ENCODE measurements at places on chromosomes 6 and 20.

GRCh38 chr6:85113934-85114580 lies 335.8 kb upstream of the NT5E start:
- no peak for DNase-seq

DNA sequence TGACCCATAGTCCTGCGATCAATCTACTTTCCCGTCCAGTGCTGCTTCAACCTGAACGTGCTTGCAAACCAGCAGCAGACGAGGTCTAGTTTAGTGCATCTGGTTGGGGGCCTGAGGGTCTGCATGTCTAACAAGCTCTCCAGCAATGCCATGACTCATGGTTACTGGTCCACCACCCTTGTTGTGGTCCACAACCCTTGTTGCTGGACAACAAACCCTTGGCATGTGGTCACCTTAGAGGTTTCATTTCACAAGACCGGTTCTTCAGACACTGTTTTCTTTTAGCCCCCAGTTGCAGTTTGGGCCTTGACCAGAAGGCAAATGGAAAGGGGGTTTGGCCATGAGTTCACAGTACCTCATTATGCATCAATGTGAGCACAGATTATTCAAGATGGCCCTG lies 424.8 kb downstream of the QKI start:
- no peak for DNase-seq

DNA sequence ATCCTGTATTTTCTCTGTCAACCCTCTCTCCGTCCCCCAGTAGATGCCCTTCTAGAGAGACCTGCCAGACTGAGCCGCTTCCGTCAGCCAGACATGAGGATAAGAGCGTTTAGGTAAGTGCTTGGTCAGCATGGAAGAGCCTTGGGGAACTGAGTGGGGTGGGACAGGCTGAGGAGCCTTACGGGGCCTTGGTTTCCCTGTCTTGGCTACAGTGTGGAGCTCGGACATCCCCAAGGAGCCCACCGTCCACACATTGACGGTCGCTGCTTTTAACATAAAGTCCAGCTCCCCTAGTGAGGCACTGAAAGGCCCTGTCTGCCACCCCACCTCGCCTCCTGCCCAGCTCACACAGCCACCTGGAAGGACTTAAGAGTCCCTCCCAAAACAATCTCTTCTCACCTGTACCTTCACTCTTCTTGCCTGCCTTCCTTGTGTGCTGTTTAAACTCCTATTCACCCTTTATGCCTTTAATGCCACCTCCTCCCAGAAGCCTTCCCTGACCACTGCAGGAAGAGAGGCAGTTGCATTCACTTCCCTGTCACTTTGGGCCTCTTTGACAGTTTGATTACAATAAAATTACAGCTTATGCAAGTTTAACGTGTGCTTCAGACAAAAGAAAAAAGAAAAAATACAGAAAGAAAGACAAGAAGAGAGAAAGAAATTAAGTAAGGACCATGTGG lies 42.3 kb downstream of the PDYN start:
- peak; percentile 36 for DNase-seq

DNA sequence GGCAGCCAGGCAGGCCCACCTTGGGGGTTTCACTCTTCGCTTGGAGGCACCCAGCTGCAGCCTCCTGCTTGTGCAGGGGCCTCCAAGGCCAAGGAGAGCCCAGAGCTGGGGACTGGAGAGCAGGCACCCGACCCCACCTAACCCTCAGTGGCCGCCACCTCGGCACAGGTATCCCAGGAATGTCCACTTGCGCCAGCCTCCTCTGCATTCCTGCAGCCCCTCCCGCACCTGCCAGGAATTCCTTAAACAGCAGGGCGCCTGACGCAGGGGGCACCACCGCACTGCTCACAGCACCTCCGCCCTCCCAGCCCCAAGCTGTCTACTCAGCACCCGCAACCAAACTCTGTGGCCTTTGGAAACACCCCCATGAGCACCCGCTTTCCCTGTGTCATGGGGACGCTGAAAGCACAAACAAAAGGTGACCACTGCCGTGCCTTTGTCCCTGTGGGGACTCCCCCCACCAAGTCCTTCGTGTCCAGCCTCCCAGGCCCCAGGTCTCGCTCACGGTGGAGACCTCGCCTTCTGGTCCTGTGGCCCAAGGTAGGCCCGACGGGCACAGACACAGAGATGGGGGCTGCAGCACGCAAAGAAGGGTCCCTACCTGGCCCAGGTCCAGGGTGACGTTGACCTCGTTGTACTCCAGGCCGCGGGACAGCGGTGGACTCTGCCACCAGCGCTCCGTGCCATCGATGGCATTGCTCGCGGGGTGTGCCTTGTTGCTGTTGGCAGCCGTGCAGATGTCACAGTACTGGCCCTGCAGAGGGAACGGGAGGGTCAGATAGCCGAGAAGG lies 5.1 kb downstream of the LAMA5 start:
- no peak for DNase-seq

DNA sequence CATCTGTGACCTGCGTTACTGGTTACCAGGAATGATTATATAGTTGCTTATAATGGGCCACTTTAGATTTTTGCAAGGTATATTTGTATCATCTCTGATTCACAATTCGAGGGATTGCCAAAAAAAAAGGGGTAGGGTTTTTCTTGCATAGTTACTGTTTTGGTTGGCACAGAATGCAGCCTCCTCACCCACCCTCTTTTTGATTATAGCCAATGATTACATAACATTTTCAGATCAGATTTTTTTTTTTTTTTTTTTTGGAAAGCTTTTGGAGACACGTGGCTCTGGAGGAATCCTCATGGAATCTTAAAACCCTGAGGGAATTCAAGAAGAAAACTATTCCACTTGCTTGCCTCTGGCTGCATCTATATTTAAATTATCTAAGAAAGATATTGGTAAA lies 53.7 kb downstream of the UST start:
- DNase-seq: no peak

DNA sequence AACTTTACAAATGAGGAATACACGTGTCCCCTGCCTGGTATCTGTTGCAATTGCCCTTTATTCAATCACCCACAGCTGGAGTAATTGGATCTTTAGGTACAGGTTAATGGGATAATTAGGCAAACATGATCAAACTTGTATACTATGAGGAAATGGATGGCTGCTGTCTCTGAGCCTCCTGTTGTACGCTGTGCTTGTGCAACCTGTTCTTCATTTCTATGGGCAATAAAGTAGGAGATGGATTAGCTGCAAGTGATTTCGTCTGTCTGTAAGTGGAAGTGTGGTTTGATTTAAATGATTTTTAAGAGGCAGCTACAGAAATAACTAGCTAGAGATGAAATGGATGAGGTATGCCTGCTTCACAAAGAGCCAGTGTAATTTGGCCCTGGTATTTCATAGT lies 474.1 kb downstream of the RNF144B start:
- no peak for DNase-seq

DNA sequence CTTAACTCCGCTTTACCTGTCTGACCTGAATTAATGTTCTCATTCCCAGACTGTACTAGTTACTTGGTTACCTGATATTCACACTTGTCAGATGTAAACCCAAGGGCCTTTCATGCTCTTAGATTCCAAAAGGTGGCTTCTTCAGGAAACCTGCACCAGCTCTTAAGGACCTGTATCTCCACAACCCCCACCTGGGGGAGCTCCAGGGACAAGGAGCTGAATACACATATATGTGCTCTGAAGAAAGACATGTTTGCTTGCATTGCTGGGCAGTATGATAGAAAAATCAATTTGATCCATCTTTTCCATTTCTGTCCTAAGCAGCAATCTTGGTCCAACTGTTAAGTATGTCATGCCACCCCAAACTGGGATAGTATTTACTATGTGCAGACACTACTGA lies 64.8 kb upstream of the POU3F2 start:
- no peak for DNase-seq
